ENCODE measurements at places on chromosomes 6 and 20.

DNA sequence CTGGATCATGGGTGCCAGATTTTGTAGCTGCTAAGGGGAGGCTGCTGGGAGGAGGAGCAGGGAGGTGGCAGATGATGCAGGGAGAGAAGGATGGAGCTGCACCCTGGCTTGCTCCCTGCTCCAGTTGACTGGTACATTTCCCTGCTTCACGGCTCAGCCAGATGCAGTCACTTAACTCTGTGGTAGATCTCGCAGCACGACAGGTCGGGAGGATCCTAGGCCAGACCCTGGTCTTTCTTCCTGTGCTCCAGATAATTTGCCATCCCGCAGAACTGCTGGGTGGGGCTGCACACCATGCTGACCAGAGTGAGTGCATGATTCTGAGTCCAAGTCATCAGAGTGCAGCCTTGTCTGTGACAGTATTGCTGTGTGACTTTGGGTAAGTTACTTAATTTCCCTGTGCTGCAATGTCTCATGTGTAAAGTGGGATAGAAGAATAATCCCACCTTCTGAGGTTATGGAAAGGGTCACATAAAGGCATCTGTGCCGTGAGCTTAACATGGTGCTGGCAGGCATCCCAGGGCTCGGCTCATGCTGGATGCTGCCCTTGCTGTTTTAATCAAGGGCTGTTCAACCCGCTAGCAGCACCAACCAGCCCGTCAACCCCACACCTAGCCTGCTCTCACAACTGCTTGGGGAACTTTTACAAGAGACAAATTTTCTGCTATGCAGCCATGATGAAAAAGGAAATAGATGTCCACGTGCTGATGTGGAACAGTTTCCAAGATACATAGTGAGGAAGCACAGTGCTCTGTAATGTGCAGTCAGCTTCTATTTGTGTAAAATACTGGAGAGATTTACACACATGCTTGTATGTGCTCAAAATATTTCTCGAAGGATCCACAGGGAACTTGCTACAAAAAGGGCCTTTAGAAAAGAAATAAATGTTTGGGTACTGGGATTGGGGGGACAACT is 257.9 kb downstream of the CDH26 start:
- DNase-seq: no peak

DNA sequence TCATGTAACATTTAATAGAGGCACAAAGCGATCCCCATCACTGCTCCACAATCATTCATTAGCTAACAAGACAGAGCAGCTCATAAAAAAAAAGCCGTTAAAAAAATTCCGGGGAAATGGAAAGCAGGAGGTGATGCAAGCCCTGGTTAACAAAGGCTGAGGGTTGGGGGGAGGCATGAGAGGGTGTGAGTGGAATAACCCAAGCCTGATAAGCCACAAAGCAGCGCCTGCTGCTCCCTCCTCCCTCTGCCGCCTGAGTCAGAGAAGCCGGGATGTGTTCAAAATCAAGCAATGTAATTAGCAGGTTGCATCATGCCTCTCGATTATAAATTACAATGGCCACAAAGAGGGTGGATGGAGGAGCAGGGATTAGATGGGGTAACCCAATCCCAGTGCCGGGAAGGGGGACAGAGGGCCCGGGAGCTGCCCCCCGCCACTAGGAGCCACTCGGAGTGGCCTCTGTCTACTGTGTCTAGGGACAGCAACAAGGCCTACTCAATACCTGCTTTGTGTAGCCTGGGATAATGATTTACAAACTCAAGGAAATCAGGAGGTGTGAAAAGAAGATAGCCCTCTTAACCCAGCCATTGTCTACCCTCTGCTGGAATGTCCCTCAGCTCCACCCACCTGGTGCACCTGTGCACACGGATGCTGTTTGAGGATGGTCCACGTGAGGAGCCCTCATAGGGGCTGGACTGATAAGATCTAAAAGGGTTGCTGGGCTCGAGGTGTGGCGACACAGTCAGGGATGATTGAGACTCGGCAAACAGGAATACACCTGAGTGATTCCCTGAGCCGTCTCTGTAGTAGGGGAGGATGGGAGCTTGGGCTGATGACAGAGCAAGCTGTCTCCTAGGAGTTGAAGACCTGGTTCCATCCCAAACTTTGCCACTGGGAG is 156.9 kb downstream of the VEGFA start:
- no peak for DNase-seq

DNA sequence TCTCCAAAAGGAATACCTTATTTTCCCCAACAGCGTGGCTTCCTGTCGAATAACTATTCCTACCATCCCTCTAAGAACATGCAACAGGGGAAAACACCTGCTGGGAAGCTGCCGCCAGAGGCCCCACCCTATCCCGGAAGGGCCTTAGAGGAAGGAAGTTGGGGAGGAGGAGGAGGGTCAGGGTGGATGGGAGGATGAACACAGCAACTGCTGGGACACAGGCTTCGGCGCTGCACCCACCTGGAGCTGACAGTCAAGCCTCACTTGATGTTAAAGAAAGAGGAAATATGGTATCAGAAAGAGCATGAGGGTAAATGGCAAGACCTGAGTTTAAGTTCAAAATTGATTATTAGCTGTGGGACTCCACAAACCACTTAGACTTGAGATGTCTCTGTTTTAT is 36.5 kb upstream of the RPS6KA2 start:
- no peak for DNase-seq

GRCh38 chr6:162032620-162033019 is 694.9 kb downstream of the PRKN start:
- DNase-seq: no peak

DNA sequence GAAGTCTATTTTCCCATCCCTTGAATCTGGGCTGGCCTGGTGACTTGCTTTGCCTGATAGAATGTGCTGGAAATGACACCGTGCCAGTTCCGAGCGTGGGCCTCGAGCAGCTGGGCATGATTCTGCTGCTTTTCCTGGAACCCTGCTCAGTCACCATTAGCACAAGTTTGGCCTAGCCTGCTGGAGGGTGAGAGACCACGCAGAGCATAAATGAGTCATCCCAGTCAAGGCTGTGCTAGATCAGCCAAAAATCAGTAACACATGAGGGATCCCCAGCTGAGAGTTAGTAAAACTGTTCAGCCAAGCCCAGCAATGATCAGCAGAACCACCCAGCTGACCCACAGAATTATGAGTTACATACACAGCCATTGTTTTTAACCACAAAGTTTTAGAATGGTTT is 74.8 kb upstream of the TOP1 start:
- DNase-seq: no peak

- DNase-seq: no peak
Measured at GRCh38 chr6:40166963-40167362, 232.7 kb upstream of the MOCS1 start.

- no peak for DNase-seq
Measured at GRCh38 chr6:147759093-147759492, 250.6 kb downstream of the SAMD5 start.

DNA sequence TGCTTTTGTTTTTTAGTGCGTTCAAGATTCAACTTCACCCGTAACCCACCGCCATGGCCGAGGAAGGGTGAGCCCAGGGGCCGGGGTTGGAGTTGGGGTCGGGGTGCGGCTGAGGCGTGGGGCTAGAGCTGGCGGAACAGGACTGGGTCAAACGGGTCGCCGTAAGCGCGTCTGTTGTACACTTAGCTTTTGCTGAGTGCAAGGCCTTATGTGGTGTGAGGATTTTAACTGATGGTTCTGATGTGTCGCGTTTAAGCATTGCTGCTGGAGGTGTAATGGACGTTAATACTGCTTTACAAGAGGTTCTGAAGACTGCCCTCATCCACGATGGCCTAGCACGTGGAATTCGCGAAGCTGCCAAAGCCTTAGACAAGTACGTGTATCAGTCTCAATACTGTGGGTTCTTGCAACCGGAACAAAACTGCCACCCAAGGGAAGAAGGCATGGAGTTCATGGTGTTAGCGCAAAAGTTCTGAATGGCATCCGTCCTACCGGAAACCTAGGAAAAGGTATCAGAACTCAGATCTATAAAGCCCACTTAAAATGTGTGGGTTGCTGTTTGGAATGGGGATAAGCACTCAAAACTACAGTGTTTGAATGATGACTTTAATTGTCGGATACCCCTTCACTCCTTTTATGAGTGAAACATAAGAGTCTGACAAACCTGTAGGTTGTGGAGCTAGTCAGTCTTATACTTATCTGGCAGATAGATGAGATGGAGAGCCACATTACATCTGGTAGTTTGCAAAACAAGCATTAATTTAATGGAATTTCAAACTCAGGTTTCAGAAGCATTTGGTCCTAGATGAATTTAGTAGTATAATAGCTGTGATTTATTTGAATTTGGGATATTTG is 574 bp downstream of the RPS12 start:
- peak; percentile 38 for DNase-seq

GRCh38 chr6:28311139-28311823 is 24.7 kb downstream of the ZSCAN31 start:
- DNase-seq: no peak

GRCh38 chr6:167276772-167277533 is 14.2 kb upstream of the UNC93A start:
- no peak for DNase-seq

DNA sequence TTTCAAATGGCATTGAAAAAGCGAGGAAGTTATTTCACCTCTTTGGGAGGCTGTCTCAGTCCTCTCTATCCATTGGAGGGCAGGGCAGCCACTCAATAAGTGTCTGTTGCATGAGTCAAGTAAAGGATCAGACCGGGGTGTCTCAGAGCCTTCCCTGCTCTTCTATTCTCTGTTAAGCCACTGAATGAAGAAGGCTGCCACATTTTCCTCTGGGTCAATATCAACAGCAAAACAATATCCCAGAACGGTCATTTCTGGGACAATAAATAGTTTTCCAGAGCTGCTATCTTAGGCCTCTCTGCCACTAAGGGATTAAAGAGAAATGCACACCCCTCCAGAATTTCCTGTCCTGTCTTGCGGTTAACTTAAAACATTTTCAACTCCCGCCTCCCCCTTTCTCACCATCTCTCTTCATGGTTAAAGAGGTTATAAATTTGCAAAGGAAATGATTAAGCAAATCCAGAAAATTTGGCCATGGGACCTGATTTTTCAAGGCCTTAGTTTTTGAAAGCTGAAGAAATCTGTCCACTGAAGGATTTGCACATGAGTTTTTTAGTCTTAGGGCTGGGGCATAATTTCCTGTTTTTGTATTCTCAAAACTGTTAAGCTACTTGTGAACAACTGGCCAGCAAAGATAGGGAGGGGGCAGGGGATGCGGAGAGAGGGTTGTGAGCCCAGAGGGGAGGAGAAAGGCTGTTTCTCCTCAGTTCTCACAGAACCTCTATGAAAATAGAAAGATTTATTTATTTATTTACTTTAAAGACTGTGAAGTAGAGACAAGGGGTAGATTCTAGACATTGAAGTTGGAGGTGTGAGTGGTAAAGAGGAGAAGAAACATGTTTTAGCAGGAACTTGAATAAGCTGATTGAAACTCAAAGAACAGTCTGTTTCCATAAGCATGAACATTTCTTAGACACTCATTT is 135.7 kb downstream of the BCAS1 start:
- DNase-seq: no peak

- DNase-seq: peak; percentile 65
Measured at GRCh38 chr6:16130932-16131387, 2.1 kb downstream of the MYLIP start.

DNA sequence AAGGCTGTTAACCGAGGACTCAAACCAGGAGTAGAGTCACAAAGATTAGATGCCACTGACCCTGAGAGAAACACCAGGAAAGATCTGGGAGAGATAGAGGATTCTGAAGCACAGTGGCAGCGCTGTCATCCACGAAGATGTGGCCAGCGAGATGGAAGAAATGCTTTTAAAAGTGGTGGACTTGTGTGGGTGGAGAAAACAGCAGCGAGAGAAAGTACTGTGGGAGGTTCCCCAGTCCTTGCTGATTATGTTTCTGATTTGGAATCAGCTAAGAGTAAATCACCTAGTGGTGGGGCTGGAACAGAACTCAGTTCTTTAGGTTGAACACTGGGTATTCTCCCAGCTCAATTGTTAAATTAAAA is 435 bp upstream of the ZNF322 start:
- no peak for DNase-seq

DNA sequence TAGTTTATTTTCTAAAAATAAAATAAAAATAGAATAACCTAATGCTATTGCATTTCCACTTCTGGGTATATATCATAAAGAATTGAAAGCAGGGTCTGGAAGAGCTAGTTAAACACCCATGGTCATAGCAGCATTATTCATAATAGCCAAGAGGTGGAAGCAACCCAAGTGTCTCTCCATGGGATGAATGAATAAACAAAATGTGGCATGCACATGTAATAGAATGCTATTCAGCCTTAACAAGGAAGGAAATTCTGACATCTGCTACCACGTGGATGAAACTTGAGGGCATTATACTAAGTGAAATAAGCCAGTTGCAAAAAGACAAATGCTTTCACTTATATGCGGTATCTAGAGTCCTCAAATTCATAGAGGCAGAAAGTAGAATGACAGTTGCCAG is 130.8 kb downstream of the TIAM2 start:
- DNase-seq: no peak

DNA sequence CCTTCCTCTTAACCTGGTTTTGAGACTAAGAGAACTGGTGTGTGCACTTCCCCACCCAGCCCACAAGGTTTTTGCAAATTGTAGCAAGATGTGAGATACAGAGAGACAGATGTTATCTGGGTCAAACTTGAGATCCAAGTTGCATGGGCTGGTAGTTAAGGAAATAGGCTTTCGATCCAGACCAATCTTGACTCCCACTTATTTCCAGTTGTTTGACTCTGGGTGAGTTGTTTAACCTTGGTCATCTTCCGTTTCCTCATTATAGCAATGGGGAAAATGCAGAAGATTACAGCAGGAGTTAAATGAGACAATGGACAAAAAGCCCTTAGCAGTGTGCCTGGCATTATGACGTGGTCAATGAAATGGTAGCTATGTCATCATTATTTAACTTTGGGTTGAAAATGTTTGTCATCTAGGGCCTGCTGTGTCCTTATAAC is 1.7 kb downstream of the SNX21 start:
- no peak for DNase-seq

DNA sequence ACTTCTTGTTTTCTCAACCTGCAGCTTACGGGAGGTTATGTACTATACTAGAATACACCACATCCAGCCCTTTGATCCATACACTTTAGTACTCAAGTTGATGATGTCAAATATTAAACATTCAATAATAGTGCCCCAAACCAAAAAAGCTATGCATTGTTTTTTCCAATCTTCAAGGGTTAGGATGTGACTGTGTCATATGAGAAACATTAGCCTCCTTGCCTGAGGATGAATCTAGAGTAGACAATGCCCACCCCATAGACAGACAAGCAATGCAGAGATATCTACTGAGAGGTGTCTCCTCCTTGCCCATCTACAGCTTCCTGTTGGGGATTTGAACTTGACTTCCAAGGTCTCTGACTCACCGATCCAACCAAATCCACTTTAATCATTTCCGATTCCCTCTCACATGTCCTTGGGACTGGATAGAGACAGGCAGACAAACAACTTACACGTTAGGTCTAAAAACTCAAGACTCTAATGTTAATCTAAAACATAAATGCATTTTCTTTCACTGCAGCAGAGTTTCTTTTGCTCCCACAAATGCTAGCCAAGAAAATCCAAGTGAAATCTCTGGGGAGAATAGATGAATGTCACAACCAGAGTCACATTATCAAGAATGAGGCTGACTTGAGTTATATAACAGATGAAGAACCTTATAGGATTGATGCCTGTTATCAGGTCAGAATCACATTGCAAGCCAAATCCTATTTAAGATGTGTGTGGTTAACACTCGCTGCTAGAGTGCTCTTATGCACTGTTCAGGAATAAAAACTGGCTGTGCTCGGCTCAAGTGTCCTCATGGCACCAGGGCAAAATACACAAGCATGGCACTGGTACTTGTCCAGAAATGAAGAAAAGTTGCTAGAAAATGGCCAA is 75.5 kb upstream of the TNFAIP3 start:
- DNase-seq: no peak

Data from activated CD4-positive, alpha-beta memory T cell treated with anti-CD3 and anti-CD28 coated beads, Interleukin-2, amount 10 ng/mL, durations not matched to agents 7 days and 5 days (primary cell).